IMR-90 (cell line): ENCODE measurements at places on chromosomes 4 and X. TPM values are rescaled to one million over a fixed set of nuclear protein-coding genes. Genes with fewer than 3 reads are reported as not detected.

DNA sequence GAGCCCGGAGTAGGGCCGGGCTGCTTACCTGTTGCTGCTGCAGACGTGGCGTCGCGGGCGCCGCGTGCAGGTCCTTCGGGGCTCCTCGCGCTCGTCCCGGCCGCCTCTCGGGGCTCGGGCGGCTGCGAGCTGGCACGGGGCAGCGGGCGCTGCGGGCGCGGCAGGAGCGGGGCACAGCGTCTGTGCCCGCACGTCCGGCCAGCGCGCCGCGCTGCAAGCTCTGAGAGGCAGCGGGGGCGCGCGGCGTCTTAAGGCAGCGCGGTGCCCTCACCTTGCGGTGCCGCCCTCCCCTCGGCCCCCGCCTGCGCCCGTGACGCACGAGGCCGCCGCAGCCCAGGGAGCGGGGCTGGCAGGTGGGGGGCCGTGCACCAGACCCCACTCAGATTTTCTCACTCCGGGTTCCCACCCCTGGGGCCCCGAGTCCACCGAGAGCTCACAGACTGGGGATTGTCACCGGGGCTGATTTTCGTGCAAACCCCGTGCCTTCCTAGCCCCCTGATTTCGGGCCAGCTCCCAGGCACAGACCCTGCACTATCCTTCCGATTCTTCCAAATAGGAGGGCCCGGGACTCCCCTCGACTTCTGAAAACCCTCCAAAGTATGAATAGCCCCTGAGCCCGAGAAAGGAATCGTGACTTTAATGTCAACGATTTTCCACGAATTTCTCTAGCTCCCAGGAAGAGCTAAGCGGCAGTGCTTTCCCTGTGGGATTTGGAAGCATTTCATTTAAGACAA lies at the start of gene GPR101:
Gene GPR101 (minus strand): TSS at position 222 of the 734 bp plus-strand sequence. CDS start 2,321 bp downstream, outside the sequence.
- H3K27ac ChIP-seq: no peak within 1 kb of the TSS
- DNase-seq: no peak
- H3K4me3 ChIP-seq: no peak within 1 kb of the TSS
- no peaks in the 10 kb centered on the region for H3K36me3 ChIP-seq
- peaks cover 19% of the 10 kb centered on the region for H3K27me3 ChIP-seq

DNA sequence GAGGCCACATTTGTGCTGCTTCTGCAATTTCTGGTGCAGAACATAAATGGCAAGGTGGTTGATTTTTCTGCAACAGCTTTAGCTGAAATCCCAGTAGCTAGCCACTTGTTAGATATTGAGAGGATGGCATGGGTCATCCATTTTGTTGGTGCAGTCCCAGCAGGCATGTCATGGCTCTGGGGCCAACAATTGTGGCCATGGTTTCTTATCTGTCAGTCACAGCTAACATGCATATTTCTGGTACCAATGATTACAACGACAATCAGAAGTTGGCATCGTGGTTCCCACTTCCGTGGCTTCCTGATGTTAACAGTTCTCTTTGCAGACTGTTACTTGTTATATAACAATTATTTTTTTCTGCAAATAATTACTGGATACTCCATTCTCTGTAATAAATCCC lies 42.8 kb upstream of the PRKG2 start:
- H3K27ac ChIP-seq: no peak overlapping the region
- H3K27me3 ChIP-seq: no peaks in the 10 kb centered on the region
- H3K4me3 ChIP-seq: no peak overlapping the region
- no peaks in the 10 kb centered on the region for H3K36me3 ChIP-seq
- H3K4me1 ChIP-seq: peaks cover 5% of the 10 kb centered on the region

DNA sequence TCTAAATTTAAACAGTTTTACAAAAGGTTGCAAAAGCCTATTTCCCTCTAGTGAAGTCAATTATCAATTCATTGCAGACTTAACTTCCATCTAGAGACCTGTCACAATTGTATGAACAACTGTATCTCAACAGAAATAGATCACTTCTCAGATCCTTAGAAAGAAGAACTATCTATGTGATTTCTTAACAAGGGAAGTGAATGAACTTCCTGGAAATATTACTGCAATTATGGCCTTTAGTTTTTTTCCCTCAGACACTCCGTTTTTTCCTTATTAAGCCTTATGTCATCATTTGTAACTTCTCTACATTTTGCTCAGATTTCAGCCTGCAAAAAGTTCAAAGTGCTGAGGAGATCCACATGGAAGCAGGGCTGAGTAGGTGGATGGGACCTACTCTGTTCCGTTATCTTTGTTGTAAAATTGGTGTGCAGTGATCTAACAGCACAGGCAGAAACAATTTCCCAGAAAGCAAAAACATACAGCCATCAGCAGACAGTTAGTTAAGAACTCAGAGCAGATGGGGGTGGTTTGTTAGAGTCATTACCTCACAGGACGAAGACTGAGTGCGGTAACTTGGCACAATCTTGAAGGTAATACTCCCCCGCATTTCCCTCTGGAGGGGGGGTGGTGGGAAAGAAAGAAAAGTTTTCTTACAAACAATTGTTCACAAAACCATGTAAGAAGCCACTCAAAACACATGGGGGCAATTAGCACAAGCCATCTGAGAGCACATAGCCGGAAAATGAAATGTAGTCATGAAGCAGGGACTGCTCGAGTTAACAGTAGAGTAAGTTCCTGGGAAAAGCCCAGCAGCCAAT lies 112.3 kb downstream of the NYX start:
- peak; percentile 95 for DNase-seq
- H3K4me3 ChIP-seq: no peak overlapping the region
- no peaks in the 10 kb centered on the region for H3K36me3 ChIP-seq
- peaks cover 3% of the 10 kb centered on the region for H3K4me1 ChIP-seq

DNA sequence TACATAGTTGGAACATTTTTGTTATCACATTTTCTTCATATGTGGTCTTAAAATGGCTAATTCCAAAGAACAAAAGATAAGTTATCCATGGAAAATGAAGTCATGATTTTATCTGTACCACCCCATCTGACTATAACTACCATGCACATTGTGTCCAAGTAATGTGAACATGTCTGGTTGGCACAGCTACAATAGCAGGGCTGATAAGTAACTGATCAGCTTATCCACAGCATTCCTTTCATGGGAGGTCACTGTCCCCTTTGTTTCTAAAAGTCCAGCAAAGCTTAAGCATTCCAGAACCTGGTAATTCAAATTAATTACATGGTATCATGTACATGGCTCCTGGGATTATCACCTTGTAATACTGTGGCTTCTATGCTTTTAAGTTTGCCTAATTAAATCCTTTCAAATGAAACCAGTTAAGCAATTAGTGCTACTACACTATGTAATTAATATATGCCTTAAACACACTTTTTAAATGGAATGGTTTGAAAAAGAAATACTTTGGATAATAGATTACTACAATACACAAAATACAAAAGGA lies 21.1 kb upstream of the SORBS2 start:
- peaks cover 3% of the 10 kb centered on the region for H3K27me3 ChIP-seq
- no peak overlapping the region for H3K4me3 ChIP-seq
- peak; percentile 21 for DNase-seq
- H3K27ac ChIP-seq: no peak overlapping the region
- no peaks in the 10 kb centered on the region for H3K36me3 ChIP-seq

DNA sequence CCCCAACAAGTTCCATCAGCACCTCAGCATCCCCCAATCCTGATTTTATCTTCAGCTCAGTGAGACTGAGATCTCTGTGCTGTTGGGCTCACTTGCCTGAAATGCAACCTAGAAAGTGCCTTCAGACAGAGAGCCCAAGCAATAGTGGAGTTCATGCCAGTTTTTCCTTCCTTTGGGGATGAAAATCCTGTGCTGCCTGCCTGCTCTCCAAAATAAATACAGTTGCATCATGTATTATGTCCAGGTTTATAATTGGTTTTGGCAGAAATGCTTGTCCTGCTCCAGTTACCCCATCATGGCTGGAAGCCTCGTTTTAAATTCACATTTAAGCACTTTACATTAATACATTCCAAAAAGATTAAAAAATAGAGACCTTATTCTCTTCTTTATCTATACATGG lies 1865.5 kb upstream of the TENM3 start:
- no peaks in the 10 kb centered on the region for H3K27me3 ChIP-seq
- no peak overlapping the region for H3K4me3 ChIP-seq
- no peaks in the 10 kb centered on the region for H3K36me3 ChIP-seq
- no peak for DNase-seq

The PDCL2 gene
- not detected in 2 replicates for polyA plus RNA-seq

The PRSS12 gene
- polyA plus RNA-seq: 57.5 and 71.5 TPM in 2 replicates
